Pancreas (tissue), 10 donors: ENCODE measurements at places on chromosomes 2 and 18. TPM values are rescaled to one million over a fixed set of nuclear protein-coding genes. Genes with fewer than 3 reads are reported as not detected.
A peak's percentile ranks its signal among the peaks of the same experiment; 100 is the strongest.

- DNase-seq: no peak
- H3K4me3 ChIP-seq: no peak overlapping the region
- no peaks in the 10 kb centered on the region for H3K4me1 ChIP-seq
- H3K36me3 ChIP-seq: no peaks in the 10 kb centered on the region
- H3K27ac ChIP-seq: no peak overlapping the region
- no peaks in the 10 kb centered on the region for H3K27me3 ChIP-seq
Measured at GRCh38 chr2:156129227-156129626, 203.3 kb downstream of the NR4A2 start.

C1QL2 gene
- not detected for total RNA-seq

DNA sequence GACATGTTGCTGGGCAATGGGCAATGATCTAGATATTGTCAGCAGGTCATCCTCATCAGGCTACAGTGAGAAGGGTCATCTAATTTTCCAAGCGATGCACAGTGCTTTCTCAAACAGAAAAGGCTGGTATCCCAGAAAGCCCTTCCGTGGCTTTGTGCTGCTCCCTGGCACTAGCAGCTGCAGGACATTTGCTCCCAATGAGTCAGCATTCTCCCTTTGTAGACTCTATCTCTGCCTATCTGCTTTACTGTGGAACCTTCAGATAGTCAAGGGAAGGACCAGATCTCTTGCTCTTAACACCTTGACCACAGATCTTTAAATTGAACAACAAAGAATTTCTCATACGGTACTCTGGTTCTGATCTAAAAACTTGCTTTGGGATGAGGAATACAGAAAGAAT lies 101.4 kb downstream of the CDH2 start:
- no peaks in the 10 kb centered on the region for H3K36me3 ChIP-seq
- H3K4me3 ChIP-seq: no peak overlapping the region
- DNase-seq: no peak
- H3K27ac ChIP-seq: no peak overlapping the region

RAB6C gene
- 0.09 TPM for total RNA-seq

ECEL1 gene
- 0.47 TPM for total RNA-seq

DNA sequence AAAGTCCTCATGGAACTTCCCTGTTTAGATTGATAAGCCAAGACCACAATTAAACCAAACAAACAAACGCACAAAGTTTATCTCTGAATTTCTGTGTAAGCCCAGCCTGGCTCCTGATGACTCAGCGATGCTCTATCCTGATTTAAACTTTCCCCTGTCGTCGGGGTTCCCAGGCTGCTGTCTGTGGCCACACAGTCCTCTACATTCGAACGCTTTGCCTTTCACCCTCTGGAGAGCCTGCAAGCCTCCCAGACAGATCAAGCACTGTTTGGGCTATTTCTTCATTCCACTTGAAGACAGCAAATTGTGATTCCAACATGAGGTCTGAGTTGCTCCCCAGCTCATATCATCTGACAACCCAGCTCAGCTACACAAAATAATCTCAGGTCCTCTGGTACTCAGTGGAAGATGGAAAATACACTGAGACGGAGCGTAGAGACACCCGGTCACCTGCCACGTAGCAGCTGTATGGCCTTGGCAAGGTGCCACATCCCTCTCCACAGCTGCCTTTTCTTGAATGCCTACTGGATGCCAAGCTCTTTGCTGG lies 51.2 kb downstream of the CYRIA start:
- DNase-seq: no peak
- H3K27me3 ChIP-seq: no peaks in the 10 kb centered on the region
- no peaks in the 10 kb centered on the region for H3K4me1 ChIP-seq
- H3K4me3 ChIP-seq: no peak overlapping the region

DNA sequence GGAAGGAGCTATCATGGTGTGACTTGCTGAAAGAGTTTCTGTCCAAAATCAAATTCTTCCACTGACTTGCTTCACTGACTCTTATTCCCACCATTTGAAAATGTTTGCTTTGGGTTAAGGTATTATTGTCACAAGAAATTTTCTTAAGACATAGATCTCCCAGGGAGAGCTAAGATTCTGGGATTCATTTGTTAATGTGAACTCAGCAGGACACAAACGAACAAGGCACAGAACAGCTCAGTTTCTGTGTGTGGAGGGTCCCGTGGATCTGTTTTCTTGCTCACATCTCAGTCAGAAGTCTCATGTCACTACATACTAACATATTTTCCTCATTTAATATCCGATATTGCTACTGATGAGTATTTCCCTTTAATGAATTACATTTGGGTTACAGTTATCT lies 8.2 kb upstream of the HNRNPA3 start:
- no peak overlapping the region for H3K27ac ChIP-seq
- H3K27me3 ChIP-seq: no peaks in the 10 kb centered on the region
- no peaks in the 10 kb centered on the region for H3K36me3 ChIP-seq

DNA sequence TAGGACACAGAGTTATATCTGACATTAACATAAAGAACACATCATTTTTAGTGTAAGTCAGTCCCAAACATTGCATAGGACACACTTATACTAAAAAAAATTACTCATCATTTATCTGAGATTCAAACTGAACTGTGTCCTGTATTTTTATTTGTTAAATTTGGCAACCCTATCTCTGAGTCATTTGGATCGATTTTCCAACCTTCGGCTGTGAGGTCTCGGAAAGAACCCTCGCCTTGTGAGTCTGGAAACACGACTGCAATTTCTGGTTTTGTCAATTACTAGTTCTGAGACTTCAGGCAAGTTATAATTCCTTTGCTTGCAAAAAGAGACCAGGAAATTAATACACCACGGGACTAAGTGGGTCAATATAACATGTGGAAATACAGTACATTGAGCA lies 14.0 kb downstream of the ATP8B1 start:
- no peak for DNase-seq
- no peak overlapping the region for H3K4me3 ChIP-seq
- no peaks in the 10 kb centered on the region for H3K36me3 ChIP-seq
- H3K4me1 ChIP-seq: peaks cover 41% of the 10 kb centered on the region

UGT1A5 gene
- total RNA-seq: not detected

DNA sequence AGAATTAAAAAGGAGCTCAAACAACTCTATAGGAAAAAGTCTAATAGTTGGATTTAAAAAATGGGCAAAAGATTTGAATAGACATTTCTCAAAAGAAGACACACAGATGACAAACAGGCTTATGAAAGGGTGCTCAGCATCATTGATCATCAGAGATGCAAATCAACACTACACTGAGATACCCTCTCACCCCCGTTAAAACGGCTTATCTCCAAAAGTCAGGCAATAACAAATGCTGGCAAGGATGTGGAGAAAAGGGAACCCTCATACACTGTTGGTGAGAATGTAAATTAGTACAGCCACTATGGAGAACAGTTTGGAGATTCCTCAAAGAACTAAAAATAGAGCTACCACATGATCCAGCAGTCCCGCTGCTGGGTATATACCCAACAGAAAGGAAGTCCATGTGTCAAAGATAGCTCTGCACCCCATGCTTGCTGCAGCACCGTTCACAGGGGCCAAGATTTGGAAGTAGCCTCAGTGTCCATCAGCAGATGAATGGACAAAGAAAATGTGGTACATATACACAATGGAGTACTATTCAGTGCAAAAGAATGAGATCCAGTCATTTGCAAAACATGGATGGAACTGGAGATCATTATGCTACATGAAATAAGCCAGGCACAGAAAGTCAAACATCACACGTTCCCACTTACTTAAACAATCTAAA lies 46.7 kb upstream of the B3GNT7 start:
- no peak for DNase-seq
- no peak overlapping the region for H3K4me3 ChIP-seq
- H3K27me3 ChIP-seq: no peaks in the 10 kb centered on the region
- no peaks in the 10 kb centered on the region for H3K36me3 ChIP-seq
- H3K4me1 ChIP-seq: peaks cover 20% of the 10 kb centered on the region

- no peaks in the 10 kb centered on the region for H3K36me3 ChIP-seq
- no peaks in the 10 kb centered on the region for H3K4me1 ChIP-seq
- no peaks in the 10 kb centered on the region for H3K27me3 ChIP-seq
- H3K27ac ChIP-seq: no peak overlapping the region
Measured at GRCh38 chr2:62852254-62852653, 146.7 kb downstream of the EHBP1 start.

UGT1A8 gene
- not detected for total RNA-seq

- no peak overlapping the region for H3K27ac ChIP-seq
- H3K4me3 ChIP-seq: no peak overlapping the region
- H3K36me3 ChIP-seq: no peaks in the 10 kb centered on the region
- H3K4me1 ChIP-seq: no peaks in the 10 kb centered on the region
- no peaks in the 10 kb centered on the region for H3K27me3 ChIP-seq
Measured at GRCh38 chr2:144693179-144693578, 173.3 kb upstream of the ZEB2 start.

PROM2 gene
- 20.4 TPM for total RNA-seq

DNA sequence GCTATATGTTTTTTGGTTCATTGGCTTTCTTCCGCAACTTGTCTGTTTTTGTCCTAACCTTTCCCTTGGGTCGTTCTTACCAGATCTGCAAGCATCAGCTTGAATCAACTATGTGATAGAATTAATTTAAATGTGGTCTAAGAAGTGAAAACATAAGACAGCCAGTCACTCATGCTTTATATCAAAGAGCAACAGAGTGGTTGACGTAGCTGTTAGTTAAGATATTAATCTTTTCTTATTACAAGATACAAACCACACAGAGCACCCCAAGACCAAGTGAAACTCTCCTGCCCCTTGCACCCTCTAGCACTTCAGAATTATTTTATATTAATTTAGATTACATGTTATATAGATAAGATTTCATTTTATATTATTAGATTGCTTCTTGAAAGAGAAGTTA lies 15.2 kb downstream of the IL18RAP start:
- no peak overlapping the region for H3K4me3 ChIP-seq
- no peak overlapping the region for H3K27ac ChIP-seq
- H3K27me3 ChIP-seq: no peaks in the 10 kb centered on the region
- no peak for DNase-seq
- H3K36me3 ChIP-seq: no peaks in the 10 kb centered on the region

- no peaks in the 10 kb centered on the region for H3K36me3 ChIP-seq
- H3K27ac ChIP-seq: no peak overlapping the region
- no peaks in the 10 kb centered on the region for H3K27me3 ChIP-seq
- H3K4me3 ChIP-seq: no peak overlapping the region
- H3K4me1 ChIP-seq: no peaks in the 10 kb centered on the region
- no peak for DNase-seq
Measured at GRCh38 chr2:151878655-151879563, 50.7 kb upstream of the ARL5A start.

DNA sequence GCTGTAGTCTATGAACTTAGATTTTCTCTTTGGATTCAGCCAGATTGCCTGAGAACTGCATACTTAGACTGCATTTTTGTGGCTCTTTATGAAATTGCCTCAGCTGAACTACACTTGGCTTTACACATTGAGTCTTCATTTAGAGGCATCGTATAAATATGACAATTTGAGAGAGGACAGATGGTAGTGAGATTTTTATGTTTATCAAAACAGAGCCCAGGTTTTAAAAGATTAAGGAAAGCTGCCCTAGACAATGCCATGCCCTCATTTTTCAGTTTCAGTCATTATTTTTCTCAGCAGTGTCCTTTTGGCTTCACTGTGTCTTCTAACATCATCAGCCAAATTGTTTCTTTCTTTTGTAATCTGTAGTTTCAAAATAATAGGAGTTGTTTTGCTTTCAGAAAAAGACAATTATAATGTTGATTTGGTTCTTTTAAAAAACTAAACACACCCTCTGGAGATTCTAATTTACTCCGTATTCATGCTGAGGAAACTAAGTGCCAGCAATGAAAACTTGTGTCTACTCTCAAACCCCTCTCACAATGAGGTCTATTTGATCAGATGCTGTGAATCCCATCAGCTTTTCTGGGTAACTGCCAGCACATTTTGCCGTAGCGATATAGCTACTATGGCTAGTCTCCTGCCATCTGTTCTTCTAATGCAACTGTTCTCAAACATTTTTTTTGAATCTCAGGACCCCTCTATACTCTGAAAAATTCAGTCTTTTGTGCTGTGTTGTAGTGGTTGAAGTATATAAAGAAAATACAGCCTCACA lies 46.2 kb downstream of the TWSG1 start:
- H3K4me1 ChIP-seq: no peaks in the 10 kb centered on the region
- no peak overlapping the region for H3K27ac ChIP-seq
- no peaks in the 10 kb centered on the region for H3K27me3 ChIP-seq

DNA sequence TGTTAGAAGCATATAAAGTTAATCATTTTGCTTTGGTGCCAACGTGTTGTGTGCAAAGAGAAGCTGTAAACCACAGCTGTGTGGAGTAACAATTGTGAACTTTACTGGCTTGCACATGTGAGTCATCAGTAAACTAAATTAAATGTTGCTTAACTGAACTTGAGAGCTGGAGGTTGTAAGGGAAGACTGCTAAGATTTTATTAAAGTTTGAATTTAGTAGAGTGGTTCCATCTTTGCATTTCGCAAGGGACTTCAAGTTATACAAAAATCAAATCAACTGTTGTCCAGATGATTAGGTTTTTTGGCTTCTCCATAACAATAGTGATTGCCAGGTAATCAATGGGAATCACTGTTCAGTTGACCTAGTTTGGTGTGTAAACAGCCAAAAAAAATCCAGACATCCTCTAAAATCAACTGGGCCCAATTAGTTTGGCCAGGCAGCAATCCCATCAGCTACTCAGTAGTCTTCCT lies 247.4 kb downstream of the MYO3B start:
- H3K27ac ChIP-seq: no peak overlapping the region
- H3K27me3 ChIP-seq: no peaks in the 10 kb centered on the region
- H3K36me3 ChIP-seq: no peaks in the 10 kb centered on the region
- H3K4me3 ChIP-seq: no peak overlapping the region
- DNase-seq: no peak

CYTIP gene
- 1.2 TPM for total RNA-seq

- no peak for DNase-seq
- peaks cover 9% of the 10 kb centered on the region for H3K4me1 ChIP-seq
- H3K27ac ChIP-seq: no peak overlapping the region
- peaks cover 13% of the 10 kb centered on the region for H3K36me3 ChIP-seq
- peak overlapping the region; percentile 98 for H3K4me3 ChIP-seq
Measured at GRCh38 chr2:85536479-85536878, 2.5 kb upstream of the MAT2A start.

BCL11A gene
- 9.4 TPM for total RNA-seq
